Mesangial cell (primary cell): ENCODE measurements at places on chromosomes 3 and 15. TPM values are rescaled to one million over a fixed set of nuclear protein-coding genes. Genes with fewer than 3 reads are reported as not detected.

The WDR82 gene
- 44.3 and 47.2 TPM in 2 replicates for total RNA-seq

The GATA2 gene
- total RNA-seq = 2.1 and 4.1 TPM in 2 replicates

The GOLGA6L26 gene
- total RNA-seq = not detected in 2 replicates

The ILDR1 gene
- 1.0 TPM in 1 of 2 replicates, not detected in the other for total RNA-seq

The CHDH gene
- total RNA-seq = 1.5 and 2.0 TPM in 2 replicates

The C3orf20 gene
- total RNA-seq = not detected in 2 replicates

The PRSS50 gene
- total RNA-seq = 0.16 and 0.63 TPM in 2 replicates

The SLC2A2 gene
- 1.9 TPM in 1 of 2 replicates, not detected in the other for total RNA-seq

The ZCWPW2 gene
- 0.16 TPM in 1 of 2 replicates, not detected in the other for total RNA-seq

The CCDC80 gene
- 25.9 and 27.0 TPM in 2 replicates for total RNA-seq

The PIERCE2 gene
- total RNA-seq = 1.6 and 2.1 TPM in 2 replicates

The ZPLD1 gene
- 0.25 and 1.1 TPM in 2 replicates for total RNA-seq

The ZIC4 gene
- not detected in 2 replicates for total RNA-seq

The GOLGA8H gene
- 0.25 and 0.49 TPM in 2 replicates for total RNA-seq
